ENCODE measurements at places on chromosomes 11 and 22. TPM values are rescaled to one million over a fixed set of nuclear protein-coding genes. Genes with fewer than 3 reads are reported as not detected.

CRYBA4 gene
- total RNA-seq, result not detected

SLC5A4 gene
- total RNA-seq, result not detected

RAG2 gene
- total RNA-seq, result not detected

OR52N4 gene
- total RNA-seq, result 0.89 TPM

RIMBP3B gene
- total RNA-seq, result 1.1 TPM

Data from activated CD4-positive, alpha-beta T cell treated with anti-CD3 and anti-CD28 coated beads, Interleukin-2, amount 10 ng/mL, durations not matched to agents 7 days and 5 days (primary cell).